Activated naive CD4-positive, alpha-beta T cell (primary cell): ENCODE measurements at places on chromosomes 5 and 9.

DNA sequence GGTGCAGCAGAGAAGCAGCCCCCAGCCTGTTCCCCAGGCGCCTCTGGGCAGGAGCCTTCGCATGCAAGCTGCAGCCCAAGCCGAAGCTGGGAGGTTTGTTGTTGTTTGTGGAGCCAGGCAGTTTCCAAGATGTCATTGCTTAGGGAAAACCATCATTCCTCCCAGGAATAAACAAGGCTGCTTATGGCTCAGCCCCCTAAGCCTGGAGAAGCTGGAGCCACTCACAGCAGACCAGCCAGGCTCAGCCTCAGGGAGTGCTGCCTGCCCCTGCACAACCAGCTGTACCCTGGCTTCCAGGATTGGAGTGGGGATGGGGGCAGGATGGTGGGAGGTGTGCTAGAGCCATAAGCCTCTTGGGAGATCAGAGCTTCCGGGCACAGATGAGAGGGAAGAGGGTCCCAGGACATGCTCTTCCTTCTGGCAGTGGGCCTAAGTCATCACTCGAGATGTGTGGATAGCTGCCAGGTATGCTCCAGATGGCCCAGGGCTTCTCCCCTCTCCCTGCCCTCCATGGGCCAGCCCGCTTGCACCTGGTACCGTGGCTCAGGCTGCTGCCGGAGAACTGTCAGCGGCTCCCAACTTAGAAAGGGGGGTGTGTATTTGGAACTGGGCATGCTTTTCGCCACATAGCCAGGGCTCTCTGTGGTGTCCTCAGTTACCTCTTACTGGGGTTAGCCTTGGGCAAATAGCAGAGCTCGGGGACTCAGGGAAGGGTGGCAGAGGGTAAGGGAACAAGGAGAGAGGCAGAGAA is 105.2 kb downstream of the RGS3 start:
- DNase-seq: no peak

DNA sequence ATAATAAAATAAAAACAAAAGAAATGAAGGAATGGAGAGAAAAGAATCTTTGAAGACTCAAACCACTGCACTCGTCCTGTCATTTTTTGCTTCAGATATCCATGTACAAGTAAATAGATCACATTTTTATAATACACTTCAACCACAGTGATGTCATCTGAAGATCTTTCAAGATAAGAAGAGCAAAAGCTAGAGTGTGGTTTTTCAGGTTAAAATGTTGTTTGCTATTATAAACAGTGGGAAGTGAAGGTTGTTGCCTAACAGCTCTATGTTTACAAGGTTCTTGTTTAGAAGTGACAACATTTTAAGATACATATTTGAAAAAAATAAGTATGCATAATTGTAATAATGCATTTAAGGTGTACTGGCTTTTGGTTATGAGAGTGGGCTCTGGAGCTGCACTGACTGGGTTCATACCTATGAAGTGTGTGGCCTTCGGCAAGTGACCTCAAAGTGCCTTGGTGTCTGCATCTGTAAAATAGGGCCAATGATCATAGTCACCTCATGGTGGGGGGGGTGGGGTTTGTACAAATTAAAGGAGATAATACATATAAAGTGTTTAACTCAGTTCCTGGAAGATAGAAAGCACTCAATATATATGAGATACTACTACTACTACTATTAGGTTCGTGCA is 45.5 kb upstream of the IL7R start:
- DNase-seq: no peak

- no peak for DNase-seq
Measured at GRCh38 chr9:136762915-136763648, 1.2 kb downstream of the LCN15 start.

DNA sequence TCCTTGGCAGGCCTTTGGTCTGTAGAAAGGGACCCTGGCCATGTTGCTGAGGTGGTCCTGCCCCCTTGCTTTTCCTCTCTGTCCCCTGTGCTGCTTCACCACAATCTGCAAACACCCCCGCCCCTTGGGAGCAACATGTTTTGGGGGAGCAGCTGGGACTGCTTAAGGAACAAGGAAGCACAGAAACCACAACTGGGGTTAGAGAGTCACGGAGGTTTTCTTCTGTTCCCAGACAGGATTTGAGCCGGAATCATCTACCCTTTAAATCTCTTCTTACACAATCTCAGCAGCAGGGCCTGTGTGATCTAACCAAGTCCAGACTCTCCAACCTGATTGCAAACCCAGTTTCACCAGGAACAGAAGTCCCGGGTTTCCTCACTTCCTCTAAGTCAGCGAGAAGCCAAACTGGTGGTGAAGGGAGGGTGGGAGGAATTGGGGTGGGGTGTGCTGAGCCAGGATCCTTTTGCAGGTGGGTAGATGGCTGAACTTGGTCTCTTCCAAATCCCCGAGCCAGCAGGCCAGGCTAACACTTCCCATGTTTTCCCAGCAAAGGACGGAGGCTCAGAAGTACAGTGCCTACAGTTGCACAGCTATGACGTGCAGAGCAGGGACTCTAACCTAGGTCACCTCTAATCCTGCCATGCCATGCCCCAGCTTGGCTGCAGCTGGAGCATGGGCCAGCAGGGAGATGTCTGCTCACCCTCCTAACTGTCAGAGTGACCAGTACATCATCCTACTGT is 25.0 kb downstream of the SH3PXD2B start:
- DNase-seq: no peak

DNA sequence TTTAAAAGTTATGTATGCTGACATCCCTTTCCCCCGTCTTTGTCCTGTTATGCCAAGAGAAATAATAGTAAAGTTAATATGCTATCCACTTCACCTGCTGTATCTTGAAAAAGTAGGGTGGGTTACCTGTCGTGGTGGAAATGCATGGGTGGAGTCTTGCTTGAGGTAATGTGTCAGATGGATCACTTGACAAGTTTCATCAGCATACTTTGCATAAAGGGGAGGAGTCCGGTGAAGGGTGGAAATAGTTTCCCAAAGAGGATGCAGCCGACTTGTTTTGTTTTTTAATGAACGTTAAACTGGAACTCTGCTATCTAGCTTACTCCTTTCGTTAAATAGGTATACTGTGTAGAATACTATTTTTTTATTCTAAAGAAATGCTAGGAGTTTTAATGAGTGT is 9.0 kb upstream of the DMRT3 start:
- DNase-seq: no peak

- DNase-seq: no peak
Measured at GRCh38 chr5:9553561-9553960, 7.7 kb upstream of the SEMA5A start.

DNA sequence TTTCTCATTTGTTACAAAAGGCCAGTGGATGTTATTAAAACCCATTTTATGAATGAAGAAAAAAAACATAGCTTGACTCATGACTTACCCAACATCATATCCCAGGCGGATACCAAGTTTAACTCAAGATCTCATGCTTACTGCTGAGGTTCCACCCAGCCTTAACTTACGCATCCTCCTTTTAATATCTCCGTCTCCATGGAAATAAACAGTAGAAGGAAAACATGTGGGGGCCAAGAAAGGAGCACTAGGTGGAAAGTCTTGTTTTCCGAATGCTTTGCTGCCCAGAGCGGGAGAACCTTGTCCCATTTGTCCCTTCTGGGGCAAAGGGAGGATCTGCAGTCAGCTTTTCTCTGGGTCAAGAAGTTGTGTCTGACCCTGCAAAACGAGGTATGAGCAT is 44.1 kb downstream of the ANGPTL2 start:
- DNase-seq: no peak

DNA sequence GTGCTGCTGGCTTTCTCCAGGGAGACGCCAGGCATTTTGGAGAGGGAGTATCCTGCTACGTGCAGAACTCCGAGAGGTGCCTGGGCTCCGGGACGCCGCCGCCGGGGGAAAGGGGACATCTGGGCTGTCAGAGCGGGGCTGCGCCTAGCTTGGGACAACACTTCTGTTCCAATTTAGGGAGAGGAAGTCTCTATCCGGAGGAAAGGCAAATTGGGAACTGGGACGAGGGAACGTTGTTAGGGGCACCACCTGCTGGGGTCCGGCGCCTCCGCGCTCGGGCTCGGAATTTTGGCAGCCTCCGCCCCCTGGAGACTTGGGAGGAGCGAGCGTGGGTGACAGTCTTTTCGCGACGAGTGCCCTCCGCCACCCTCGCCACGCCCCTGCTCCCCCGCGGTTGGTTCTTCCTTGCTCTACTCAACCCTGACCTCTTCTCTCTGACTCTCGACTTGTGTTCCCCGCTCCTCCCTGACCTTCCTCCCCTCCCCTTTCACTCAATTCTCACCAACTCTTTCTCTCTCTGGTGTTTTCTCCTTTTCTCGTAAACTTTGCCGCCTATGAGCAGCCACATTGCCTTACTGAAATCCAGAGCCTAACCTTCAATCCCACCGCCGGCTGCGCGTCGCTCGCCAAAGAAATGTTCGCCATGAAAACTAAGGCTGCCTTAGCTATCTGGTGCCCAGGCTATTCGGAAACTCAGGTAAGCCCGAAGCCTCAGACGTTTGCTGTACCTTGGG is 1.6 kb downstream of the TSLP start:
- peak; percentile 3 for DNase-seq

DNA sequence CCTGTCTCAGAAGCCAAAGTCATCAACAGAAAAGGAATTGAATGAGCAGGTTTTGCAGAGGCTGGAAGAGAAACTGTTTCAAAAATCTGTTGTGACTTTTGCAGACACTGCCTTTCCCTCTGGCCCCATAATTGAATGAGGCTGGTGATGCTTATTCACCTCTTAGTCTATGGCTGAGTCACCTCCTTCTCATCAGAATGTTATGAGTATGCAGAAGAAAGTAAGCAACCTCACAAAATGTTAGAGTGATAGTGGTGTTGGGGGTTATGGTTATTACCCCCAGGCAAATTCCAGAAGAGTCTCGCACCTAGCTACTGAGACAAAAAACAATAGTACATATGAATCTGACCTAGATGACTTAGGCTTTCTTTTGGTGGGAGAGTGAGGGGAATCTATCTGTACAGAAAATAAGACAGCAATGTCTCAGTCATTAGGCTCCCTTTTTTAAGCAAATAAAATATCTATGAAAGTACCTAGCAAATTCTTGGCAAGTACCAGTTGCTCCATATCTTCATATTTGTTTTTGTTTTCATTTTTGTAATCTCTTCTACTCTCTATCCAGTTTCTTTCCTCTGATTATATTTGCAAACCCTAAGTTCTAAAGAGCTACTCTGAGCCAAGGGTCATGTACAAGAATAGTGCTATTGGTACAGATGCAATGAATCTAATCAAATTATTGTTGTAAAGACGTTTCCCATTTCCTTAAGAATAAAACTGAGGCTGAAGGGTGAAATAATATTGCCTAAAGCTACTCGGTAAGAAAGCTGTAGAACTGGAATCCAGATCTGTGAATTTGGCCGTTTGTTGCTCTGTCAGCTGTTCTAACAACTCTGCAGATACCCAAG is 498.1 kb upstream of the TNC start:
- DNase-seq: no peak

GRCh38 chr5:54186108-54186507 is 124.3 kb downstream of the ARL15 start:
- no peak for DNase-seq

- no peak for DNase-seq
Measured at GRCh38 chr9:114911167-114911821, 19.1 kb downstream of the TNFSF8 start.

GRCh38 chr9:78235256-78235761 is 566 bp upstream of the CEP78 start:
- no peak for DNase-seq

DNA sequence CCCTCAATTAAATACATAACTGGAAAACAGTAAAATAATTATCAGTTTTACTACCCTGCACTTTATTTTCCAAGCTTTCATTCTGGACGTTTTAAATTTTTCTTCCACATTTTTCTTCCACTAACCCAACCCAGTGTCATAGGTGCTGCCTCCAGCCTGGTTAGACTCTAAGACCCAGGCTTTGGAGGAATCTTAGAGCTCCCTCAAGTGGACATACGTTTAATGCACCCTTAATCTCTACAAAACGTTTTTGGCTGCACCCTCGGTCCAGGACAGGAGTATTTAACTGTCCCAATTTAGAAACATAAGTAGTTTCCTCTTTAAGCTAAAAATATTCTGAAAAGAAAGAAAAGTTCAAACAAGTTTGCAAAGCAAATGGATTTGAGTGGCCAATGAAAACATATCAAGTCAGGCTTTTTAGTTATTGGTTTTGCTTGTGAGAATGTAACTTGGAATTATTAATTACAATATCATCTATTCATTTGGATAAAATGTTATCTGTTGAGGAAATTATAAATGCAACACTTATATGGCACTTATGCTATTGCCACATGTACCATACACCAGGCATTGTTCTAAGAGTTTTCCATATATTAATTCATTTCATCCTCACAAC is 38.9 kb downstream of the CDH6 start:
- DNase-seq: no peak

GRCh38 chr5:159903131-159903530 is 13.2 kb upstream of the ADRA1B start:
- DNase-seq: no peak

GRCh38 chr5:15521381-15522186 is 21.6 kb downstream of the FBXL7 start:
- no peak for DNase-seq

DNA sequence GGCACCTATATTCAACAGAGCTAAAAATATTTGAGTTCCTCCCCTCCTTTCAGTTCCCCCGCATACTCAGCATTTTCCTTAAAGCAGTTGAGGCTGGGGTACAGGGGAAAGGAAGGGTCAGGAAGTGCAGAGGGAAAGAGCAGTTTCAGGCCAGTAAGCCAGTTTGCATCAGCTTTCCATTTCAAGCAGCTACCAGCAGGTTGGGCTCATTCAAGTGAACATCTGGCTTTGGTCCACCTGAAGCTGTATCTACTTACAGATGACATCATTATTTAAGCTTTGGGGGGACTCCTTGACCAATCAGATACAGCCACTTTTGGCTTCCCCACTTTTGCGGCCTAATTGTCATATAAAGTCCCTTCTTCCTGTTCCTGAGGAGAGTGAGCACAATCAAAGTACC is 8.2 kb upstream of the ACO1 start:
- no peak for DNase-seq

GRCh38 chr5:118551716-118552115 is 436.6 kb downstream of the DTWD2 start:
- no peak for DNase-seq

DNA sequence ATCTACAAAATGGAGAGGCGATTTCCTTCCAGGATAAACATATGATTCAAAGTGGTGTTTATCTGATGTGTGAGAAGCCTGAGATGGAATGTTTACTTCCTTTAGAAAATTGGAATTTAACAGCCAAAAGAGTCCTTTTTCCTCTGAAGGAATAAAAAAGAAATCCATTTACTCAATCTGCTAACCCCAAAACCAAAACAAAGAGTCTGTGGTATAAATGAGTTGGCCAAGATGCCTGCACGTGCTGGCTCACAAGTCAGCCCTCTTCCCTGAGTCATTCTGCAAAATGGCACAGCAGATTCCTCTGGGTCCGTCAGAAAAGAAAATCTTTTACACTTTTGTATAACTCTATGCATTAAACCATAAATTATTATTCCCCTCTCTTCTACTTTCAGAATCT is 60.8 kb downstream of the EBF1 start:
- DNase-seq: no peak

GRCh38 chr5:16127865-16128544 is 51.6 kb downstream of the MARCHF11 start:
- DNase-seq: no peak

GRCh38 chr5:159489779-159490178 is 159.5 kb upstream of the IL12B start:
- DNase-seq: no peak

- DNase-seq: no peak
Measured at GRCh38 chr5:139443831-139444453, 4.6 kb upstream of the DNAJC18 start.

- DNase-seq: no peak
Measured at GRCh38 chr9:81915801-81916505, 12.3 kb upstream of the SPATA31D4 start.
